ENCODE measurements at places on chromosomes 16 and 17.

- no peaks in the 10 kb centered on the region for H3K27me3 ChIP-seq
- peaks cover 8% of the 10 kb centered on the region for H3K4me1 ChIP-seq
- H3K36me3 ChIP-seq: no peaks in the 10 kb centered on the region
Observed at GRCh38 chr16:477301-478157, 50.0 kb upstream of the CAPN15 start.

- H3K27me3 ChIP-seq: no peaks in the 10 kb centered on the region
- no peak overlapping the region for H3K27ac ChIP-seq
- H3K4me3 ChIP-seq: no peak overlapping the region
- DNase-seq: no peak
- peaks cover 4% of the 10 kb centered on the region for H3K36me3 ChIP-seq
- no peaks in the 10 kb centered on the region for H3K4me1 ChIP-seq
Observed at GRCh38 chr17:17215575-17215974, 9.4 kb upstream of the PLD6 start.

DNA sequence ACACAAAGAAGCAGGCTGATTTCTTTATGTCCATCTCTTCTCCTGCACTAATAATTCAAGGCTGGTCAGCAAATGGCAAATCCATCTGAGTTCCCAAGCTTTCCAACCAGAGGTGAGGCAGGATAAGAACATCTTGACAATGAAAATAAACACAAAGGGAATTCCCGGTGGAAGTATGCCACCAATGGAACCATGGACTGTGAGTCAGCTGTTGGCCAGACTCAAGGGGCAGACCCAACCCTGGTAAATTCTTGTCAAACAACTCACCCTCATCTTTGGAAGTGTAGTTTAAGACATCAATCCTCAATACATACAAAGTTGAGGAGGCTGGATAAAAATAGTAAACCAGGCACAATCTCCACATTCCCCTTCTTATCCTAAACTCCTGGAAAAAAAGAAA, 74.3 kb upstream of the CES5A start:
- peaks cover 8% of the 10 kb centered on the region for H3K4me1 ChIP-seq
- H3K27me3 ChIP-seq: no peaks in the 10 kb centered on the region
- H3K36me3 ChIP-seq: no peaks in the 10 kb centered on the region
- H3K27ac ChIP-seq: peak overlapping the region; percentile 33
- H3K4me3 ChIP-seq: no peak overlapping the region

- no peak overlapping the region for H3K27ac ChIP-seq
- no peaks in the 10 kb centered on the region for H3K4me1 ChIP-seq
- no peaks in the 10 kb centered on the region for H3K36me3 ChIP-seq
- DNase-seq: no peak
- no peaks in the 10 kb centered on the region for H3K27me3 ChIP-seq
Observed at GRCh38 chr16:66523861-66524354, 26.0 kb downstream of the TK2 start.

Measured in mesendoderm (in vitro differentiated cells).